ENCODE measurements at places on chromosomes 6 and 20.
A peak's percentile ranks its signal among the peaks of the same experiment; 100 is the strongest.

GRCh38 chr6:137815692-137816091, 51.4 kb upstream of the TNFAIP3 start:
- DNase-seq, result no peak

DNA sequence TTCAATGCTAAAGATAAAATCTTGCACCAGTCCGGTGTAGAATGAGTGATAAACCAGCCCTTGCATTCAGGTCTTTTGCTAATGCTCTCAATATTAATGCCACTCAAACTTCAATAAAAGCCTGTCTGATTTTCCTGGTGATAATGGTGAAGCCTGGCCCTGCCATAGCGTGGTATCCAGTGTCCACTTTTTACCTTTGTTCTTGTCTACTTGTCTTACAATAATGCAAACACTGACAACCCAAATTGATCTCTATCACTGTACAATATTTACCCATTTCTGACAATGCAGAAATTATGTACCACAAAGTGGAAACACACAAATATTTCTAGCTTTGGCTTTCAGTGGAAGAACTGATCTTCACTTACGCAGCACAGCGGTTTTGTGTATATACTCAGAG, 189.1 kb downstream of the ZDHHC14 start:
- no peak for DNase-seq

- no peak for DNase-seq
Observed at GRCh38 chr6:159953091-159953601, 15.7 kb upstream of the IGF2R start.

GRCh38 chr6:100296810-100297544, 167.7 kb downstream of the SIM1 start:
- no peak for DNase-seq

GRCh38 chr20:51220293-51220706, 197.4 kb upstream of the KCNG1 start:
- DNase-seq, result peak; percentile 24

DNA sequence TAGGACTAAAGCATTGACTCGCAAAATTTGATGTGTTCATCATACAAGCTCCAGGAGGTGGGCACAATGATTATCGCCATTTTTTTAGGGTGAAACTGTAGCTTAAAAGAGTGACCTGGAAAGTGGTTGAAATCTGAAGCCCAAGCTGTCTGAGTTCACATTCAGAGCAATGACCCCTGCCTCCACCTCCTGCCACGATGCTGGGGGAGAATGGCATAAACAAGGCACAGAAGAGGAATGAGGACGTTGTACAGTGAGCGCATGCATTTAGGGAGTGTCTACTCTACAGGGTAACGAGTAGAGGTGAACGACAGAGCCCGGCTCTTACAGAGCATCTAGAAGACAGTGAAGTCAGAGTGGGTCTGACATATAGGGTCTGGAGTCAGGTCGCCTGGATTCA, 37.2 kb downstream of the CNKSR3 start:
- DNase-seq, result no peak

DNA sequence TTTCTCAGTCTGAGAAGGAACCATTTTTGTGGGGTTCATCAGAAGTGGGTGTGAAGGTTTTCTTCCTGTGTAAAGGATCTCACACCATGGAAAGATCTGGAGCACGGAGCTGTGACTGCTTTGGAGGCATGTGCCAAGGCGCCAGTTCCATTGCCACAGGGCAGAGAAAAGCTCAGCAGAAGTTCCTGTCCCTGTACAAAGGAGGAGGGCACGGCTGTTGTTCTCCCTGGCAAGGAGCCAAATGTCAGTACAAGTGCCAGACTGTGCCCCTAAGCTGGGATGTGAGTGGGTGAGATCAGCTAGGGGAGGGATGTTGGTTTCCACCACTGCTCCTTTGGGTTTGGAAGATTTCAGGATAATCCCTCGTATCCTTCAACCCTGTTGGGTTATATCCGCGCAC, 117.3 kb downstream of the CRYBG1 start:
- no peak for DNase-seq

- DNase-seq, result no peak
Observed at GRCh38 chr6:33927616-33928015, 123.8 kb upstream of the MLN start.

DNA sequence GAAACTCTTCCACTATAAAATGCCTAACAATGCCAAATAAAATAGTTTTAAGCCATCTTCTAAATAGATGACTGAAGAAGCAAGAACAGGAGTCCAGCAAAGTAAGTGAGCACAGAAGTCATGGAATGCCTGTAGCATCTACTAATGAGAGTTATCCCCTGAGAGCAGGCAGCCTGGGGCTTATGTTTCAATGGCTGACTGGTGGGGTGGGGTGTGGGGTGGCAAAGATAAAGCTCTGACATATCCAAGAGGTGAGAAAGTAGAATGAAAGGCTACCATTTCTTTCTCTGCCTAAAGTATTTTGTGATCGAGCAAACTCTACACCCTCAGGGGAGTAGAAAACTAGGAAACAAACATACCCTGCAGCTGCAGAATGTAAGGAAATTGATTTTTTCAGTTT, 348.8 kb downstream of the TFAP2B start:
- DNase-seq, result no peak

- no peak for DNase-seq
Observed at GRCh38 chr20:48828734-48829460, 1.1 kb upstream of the PREX1 start.

DNA sequence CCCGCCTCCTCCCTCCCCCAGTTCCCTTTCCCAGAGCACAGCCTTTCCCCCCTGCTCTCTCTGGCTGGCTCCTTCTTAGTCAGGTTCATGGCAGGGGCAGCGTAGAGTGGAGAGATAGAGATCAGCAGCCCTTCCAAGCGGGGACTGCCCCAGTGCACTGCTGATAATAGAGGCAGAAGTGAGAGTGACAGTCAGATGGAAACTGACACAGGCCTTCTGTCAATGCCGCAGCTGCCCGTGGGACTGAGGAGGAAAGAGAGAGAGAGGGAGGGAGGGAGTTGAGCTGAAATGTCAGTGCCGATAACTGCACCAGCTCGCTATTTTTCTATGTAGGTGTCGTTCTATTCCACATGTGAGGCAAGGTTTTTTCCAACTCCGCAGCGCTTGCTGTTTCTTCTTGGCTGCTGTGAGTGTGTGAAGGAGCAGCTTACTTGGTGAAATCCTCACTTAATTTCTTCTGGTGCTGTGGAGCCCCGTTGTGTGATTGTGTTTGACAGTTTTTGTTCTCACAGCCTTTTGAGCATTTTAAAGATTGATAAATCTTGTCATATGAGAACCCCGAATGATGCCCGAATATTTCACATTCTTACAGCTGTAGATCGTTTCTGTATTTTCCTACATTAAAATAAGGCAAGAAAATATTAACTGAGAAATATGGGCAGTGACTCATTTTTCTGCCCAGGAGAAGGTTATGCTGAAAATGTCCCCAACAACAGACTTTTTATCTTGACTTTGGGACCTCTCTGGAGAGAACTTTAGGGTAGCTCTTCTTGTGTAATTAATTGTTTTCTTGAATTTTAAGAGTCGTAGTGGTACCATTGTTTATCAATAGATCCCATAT, 386.4 kb upstream of the MMS22L start:
- DNase-seq, result peak; percentile 74
